NCI-H2081 (cell line): ENCODE measurements at places on chromosomes 1 and 21.

DNA sequence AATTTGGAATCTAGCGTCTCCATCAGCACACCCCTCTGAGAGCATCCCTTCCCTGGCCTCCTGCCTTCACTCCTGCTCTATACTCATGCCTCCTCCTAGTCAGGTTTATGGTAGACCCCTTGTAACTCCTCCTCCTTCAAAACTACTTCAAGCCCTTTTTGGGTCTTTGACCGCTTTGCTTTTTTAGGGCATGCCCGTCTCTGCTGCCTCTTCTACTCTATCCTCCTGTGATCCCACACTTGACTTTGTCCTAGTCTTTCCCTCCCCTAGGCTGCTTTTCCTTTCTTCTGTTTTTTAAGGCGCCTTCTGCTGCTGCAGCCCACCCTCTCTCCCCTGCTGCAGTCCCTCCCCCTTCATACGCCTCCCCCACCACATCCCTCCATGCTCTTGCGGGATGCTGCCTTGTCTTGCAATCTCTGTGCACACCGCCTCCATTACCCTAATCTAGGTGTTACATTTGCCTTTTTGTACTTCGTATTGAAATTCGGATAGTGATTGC lies 1.5 kb downstream of the SNX27 start:
- no peak for DNase-seq

GRCh38 chr1:45230537-45230936 lies 24.1 kb upstream of the ZSWIM5 start:
- DNase-seq: no peak

- no peak for DNase-seq
Measured at GRCh38 chr1:36486439-36487335, 4.0 kb upstream of the CSF3R start.

- DNase-seq: no peak
Measured at GRCh38 chr1:212354464-212354863, 60.2 kb downstream of the PACC1 start.

- DNase-seq: peak; percentile 97
Measured at GRCh38 chr1:151459331-151460046, at the start of gene POGZ. TSS of gene POGZ (minus strand) at chr1:151459494. CDS start at chr1:151442204, 17,290 bp downstream.

GRCh38 chr1:231918239-231919015 lies 291.8 kb downstream of the DISC1 start:
- no peak for DNase-seq

GRCh38 chr1:38745476-38746401 lies 113.8 kb downstream of the RRAGC start:
- no peak for DNase-seq

DNA sequence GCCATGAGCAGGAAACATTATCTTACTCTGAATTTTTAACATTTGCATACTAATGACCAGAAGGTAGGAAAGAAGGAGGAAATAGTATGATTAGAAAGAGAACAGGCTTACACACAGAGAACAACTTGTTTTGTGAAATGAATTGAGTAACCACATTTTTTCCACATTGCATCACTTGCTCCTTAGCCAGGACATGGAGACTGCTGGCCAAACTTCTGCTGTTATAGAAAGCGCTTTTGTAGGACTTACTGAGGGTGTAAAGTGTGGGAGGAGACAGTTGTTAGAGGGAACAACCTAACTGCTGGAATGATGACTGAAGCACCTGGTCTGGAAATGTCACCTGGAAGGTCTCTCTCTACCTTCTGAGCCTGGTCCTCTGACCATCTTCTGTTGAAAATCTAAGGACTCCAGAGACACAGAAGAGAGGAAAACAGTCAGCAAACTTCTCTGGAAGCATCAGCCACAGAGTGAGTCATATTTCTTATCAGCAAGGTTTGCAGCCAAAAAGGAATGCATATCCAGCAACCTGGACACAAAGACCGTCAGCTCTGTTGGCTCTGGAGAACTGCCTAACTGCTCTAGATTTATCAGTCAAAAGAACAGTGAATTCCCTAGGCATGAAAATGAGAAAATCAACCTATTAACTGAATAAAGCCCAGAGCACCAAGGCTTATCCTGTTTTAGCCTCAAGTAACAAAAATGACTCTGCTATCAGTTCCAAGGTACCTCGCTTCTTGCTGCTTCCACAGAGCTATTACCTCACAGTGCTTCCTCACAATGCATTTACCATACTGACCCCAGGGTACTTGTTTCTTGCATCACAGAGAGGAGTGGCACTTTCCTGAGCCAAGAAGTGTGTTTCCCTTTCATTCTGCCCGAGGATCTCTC lies 88.0 kb upstream of the SLFNL1 start:
- no peak for DNase-seq

GRCh38 chr1:186255266-186255665 lies 119.8 kb downstream of the TPR start:
- DNase-seq: no peak

- no peak for DNase-seq
Measured at GRCh38 chr1:247054992-247055415, 23.6 kb downstream of the ZNF670 start.

DNA sequence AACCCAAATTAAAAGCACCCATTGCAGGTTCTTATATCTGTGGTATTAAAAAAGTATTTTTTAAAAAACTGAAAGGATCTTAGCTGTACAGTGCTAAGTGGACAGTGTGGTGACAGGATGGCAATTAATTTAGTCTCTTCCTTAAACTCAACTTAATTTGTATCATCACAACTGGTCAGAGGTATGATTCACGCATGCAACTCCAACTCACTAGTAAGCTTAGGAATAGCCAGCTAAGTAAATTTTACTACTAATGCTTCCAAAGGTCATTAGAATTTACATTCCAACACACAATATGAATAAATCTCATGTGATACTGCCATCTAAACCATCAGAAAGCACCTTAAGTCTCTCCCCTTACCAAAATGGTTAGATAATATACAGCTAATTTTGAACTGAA lies 35.4 kb downstream of the ENAH start:
- no peak for DNase-seq

GRCh38 chr1:245433561-245433960 lies 278.8 kb downstream of the KIF26B start:
- DNase-seq: no peak

DNA sequence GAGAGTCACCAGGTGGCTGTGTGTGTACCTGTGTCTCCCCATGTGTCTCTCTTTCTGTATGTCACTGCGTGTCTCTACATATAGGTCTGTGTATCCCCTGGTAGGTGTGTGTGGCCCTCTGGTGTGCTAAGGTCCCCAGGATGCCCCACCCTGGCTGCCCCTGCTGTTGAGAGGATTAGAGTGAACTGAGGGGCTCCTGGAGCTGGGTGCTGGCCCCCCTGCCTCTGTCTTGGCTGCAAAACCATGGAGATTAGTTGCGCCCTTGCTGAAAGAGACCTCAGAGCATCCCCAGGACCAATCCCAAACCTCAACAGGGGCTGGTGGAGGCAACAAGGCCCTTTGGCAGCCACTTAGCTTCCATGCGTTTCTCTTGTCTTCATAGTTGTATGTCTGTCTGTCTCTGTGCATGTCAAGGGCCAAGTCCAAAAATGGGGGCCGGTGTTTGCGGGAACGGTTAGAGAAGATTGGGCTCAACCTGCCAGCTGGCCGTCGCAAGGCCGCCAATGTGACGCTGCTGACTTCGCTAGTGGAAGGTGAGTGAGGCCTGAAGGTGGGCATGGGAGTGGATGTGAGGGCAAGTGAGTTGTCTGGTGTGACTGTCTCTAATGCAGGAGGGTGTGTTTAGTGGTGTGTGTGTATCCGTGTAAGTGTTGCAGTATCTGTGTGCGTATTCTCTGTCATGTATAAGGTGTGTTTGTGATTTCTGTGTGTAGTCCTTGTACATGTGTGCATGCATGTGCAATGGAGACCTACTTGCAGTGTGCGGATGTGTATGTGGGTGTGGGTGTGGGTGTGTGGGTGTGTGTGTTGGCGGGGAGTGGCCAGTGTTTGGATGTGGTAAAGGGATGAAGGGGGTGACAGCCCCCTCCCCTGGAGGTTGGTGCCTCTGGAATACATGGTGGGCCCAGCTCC lies 16.7 kb downstream of the TFAP2E start:
- DNase-seq: no peak

GRCh38 chr1:202807451-202807925 lies 733 bp downstream of the KDM5B start:
- peak; percentile 38 for DNase-seq

DNA sequence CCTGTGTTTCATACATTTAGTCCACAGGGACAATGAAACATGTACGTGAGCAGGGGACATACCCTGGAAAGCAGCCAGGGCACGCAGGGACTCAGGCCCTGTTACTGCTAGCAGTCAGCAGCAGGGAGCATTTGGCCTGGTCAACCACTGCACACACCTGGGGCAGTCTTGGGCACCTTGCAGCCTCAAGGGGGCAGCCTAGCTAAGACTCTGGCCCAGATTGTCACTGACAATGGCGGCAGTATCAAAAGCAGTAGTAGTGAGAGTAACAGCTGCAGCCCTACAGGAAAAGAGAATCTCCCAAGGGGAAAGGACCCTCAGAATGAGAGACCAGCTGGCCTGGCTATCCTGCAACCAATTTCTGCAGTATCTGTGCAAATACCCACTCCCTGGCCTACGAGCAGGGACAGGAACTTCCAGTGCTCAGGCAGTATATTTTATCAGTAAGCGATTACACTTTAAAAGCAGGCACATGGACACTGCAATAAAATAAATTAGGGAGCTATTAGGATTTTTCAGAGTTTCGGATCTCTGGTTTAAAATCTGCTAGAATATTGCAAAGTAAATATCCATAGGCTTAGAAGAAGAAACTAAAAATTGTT lies 475.6 kb downstream of the LTN1 start:
- peak; percentile 1 for DNase-seq

DNA sequence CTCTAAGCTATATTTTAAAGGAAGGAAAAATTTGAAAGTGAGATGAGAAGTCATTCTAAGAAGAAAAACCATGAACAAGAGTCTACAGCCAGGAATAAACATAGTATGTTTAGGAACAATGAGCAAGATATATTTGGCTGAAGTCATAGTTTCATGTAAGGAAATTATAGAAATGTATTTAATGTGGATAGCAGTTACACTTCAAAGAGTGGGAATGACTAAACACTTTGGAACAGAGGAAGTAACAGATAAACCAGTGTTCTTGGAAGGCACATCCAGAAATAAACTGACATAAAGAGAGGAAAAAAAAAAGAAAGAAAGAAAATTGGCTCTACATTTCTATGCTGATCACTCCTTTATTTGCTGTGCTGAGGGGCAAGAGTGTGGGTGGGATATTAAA lies 18.0 kb downstream of the C8A start:
- DNase-seq: no peak

DNA sequence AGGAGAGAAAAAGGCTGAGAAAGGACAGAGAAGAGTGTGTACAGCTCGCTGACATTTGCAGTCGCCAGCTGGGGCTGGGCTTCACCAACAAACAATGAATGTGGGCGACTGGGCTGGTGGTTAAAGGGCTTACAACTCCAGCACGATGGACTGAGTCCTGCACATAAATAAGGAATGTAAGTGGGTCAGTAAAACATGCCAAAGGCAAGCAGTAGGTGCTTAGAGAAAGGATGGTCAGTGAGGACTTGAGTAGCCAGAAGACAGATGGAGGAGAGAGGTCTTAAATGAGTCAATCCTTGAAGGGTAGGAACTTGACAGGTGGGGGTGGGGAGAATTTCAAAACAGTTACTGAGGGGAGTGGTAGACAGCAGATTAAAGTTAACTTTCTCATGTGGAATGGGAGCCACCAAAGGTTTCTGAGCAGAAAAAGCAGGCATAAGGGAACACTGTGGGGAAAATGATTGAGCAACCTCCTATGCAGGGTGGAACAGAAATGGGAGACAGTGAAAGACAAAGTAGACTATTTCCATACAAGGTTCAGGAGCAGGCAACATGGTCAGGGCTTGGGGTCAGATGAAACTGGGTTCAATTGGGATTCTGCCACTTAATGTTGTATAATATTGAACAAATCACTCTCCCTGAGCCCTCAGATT lies 37.4 kb downstream of the GADD45A start:
- no peak for DNase-seq

- DNase-seq: no peak
Measured at GRCh38 chr21:35578347-35578782, 482.0 kb downstream of the SETD4 start.

- no peak for DNase-seq
Measured at GRCh38 chr1:224300346-224300745, 29.6 kb downstream of the NVL start.

GRCh38 chr1:113941245-113941559 lies 12.1 kb downstream of the HIPK1 start:
- no peak for DNase-seq

GRCh38 chr1:36133484-36133883 lies 8.5 kb upstream of the COL8A2 start:
- no peak for DNase-seq

GRCh38 chr1:199122532-199123311 lies 483.9 kb downstream of the PTPRC start:
- no peak for DNase-seq

DNA sequence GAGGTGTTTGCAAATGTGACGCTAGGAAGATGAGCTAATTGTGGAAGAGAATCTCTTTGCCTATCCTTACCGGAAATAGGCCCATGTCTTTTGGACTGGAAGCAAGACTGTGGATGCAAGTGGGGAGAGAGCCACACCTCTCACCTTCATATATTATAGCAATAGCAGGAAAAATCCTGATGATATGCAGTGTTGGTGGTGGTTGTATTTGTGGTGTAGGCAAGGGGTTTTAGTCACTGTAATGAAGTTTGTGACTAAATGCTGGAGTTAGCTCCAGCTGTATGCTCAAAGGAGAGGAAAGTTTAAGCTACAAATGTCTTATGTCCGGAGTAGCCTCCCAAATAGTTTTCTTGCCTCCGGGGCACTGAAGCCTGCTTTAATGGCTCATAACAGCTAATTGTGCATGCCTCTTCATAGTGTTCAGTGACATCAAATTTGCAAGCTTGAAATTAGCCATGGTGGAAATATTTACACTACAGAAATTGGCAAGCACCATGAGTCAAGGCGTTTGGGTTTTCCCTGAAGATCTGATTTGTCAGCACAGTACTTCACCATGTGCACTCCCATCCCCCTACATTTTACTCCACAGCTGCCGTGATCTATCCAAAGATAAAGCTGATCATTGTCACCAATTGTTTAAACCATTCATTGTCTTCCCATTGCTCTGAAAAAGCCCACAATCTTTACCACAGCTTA lies 102.6 kb upstream of the ZNF644 start:
- no peak for DNase-seq

DNA sequence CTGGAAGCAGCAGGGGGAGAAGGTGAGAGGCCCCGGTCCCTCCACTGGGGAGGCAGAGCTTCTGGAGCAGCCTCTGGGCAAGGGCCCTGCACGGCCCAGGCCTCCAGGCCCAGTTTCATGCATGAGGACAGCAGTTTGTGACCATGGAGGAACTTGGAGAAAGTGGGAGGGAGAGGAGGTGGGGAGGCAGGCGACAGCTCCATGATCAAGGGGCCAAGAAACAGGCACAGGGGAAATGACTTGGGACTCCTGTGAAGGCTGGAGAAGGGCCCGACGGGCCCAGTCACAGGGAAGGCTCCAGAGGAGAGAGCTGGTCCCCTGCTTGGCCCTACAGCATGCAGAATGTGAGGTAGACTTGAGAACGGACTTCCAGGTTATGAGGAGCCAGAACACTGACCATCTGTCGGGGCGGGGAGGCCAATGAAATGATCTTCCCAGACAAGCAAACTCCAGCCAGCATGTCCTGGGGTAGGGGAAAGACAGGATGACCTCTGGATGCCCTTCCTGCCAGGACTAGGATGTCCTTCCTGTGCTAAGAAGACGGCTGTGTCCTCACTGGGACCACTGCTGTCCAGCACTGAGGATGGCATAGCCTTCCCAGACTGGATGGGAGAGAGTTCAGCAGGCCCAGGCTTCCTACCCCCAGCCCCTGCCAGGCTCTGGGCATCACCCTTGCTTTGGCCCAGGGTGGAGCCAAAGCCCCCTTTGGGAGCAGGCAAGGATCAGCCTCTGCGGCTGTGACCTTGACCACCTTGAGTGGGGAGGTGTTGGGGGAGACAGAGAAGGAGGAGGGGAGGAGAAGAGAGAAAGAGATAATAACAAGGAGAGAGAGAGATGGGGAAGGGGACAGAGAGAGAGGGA lies 548.2 kb downstream of the PTPRU start:
- DNase-seq: no peak
